Lower leg skin (tissue), 4 donors: ENCODE measurements at places on chromosomes 3 and 15. TPM values are rescaled to one million over a fixed set of nuclear protein-coding genes. Genes with fewer than 3 reads are reported as not detected.

The ARRDC4 gene
- total RNA-seq, result 103 TPM

The SLC24A5 gene
- total RNA-seq, result 3.6 TPM

The IGF2BP2 gene
- total RNA-seq, result 10.9 TPM

The CIB2 gene
- 14.4 TPM for total RNA-seq

The CASR gene
- not detected for total RNA-seq

The CISH gene
- 13.1 TPM for total RNA-seq

The USP50 gene
- not detected for total RNA-seq

The GMPS gene
- 39.6 TPM for total RNA-seq

The CCR3 gene
- 3.2 TPM for total RNA-seq

The TRPM1 gene
- 7.7 TPM for total RNA-seq

The OXSR1 gene
- total RNA-seq, result 36.1 TPM

The PROS1 gene
- total RNA-seq, result 28.4 TPM

The ELP6 gene
- 20.8 TPM for total RNA-seq

The KLHL25 gene
- 29.0 TPM for total RNA-seq

The ARPP21 gene
- not detected for total RNA-seq

The PGBD4 gene
- 1.5 TPM for total RNA-seq

The FMN1 gene
- total RNA-seq, result 12.6 TPM

The IDH2 gene
- 136 TPM for total RNA-seq

The HMG20A gene
- 26.1 TPM for total RNA-seq

The TLE3 gene
- total RNA-seq, result 116 TPM

The ANKRD34C gene
- not detected for total RNA-seq

The PARP15 gene
- 0.71 TPM for total RNA-seq
